ENCODE measurements at places on chromosomes 16 and 17.

- DNase-seq, result peak; percentile 20
Measured at GRCh38 chr17:66661411-66662256, 173.3 kb upstream of the CACNG5 start.

DNA sequence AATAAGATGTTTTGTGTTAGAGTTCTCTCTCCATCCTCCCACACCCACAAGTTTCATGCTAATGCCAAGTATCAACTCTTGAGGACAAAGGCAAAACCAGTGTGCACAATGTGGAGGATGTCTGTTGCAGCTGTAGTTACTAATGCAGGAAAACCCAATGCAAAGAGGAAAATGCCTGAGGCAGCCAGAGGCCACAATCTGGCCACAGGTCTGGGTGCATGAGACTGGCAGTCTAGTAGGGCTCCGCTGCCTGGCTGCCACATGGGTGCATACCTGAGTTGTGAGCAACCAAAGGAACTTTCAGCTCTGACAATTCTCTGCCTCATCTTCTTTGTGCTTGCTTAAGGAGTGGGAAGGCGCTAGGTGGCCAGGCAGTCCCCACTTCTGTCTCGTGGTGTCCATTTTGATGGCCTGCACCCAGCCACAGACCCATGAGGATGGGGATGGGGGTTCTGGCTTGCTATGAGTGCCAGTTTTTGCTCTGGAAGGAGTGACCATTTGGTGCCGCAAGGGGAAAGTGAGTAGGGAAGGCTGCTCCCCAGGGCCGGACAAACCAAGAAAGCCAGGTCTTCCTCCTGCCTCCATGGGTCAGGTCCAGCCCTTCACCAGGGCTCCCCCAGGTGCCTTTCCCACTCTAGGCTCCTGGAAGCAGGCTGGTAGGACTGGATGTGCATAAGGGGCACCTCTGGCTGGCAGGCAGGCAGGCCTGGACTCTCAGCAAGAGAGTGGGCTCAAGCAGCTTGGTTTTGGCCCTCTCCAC, 4.2 kb upstream of the GFOD2 start:
- no peak for DNase-seq

GRCh38 chr16:68244481-68244902, 681 bp upstream of the PLA2G15 start:
- DNase-seq, result no peak

- no peak for DNase-seq
Measured at GRCh38 chr17:35046245-35046644, 17.3 kb downstream of the RFFL start.

- DNase-seq, result no peak
Measured at GRCh38 chr16:48434653-48435317, 49.6 kb upstream of the SIAH1 start.

- no peak for DNase-seq
Measured at GRCh38 chr17:4375039-4375748, 8.7 kb upstream of the UBE2G1 start.

DNA sequence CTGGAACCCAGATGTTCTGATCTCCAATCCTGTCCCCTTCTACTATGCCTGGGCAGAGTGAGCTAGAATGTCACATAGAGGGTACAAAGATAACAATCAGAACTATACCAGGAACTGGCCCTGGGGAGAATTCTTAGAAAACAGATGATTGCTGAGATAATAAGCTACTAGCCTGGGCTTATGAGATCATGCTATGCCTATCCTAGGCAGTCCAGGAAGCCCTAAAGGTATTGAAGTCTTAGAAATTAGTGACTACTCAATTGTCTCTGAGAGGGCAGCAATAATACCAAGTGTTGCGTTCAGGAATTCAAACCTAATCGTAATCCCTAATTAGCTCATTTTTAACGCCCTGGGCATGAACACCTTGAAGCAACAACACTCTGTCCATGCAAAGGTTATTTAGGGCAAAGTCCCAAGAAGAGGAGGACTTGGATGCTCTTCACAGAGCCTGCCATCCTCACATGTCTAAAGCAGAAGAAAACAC, 77.1 kb downstream of the MMD start:
- DNase-seq, result no peak

DNA sequence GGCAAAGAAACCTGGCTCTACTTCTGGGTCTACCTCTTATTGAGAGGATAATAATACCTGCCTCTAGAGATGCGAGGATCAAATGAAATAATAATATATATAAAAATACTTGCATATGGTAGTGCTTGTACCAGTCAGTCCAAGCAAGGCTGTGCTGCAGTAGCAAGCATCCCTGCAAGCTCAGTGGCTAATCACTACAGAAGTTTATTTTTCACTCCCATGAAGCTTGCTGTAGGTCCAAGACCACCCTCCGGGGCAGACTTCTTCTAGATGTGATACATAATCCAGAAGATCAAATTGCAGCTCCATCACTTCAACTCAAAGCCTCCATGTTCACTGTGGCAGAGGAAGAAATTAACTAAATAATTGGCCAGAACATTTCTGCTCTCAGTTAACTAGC, 48.9 kb upstream of the NKD1 start:
- no peak for DNase-seq

DNA sequence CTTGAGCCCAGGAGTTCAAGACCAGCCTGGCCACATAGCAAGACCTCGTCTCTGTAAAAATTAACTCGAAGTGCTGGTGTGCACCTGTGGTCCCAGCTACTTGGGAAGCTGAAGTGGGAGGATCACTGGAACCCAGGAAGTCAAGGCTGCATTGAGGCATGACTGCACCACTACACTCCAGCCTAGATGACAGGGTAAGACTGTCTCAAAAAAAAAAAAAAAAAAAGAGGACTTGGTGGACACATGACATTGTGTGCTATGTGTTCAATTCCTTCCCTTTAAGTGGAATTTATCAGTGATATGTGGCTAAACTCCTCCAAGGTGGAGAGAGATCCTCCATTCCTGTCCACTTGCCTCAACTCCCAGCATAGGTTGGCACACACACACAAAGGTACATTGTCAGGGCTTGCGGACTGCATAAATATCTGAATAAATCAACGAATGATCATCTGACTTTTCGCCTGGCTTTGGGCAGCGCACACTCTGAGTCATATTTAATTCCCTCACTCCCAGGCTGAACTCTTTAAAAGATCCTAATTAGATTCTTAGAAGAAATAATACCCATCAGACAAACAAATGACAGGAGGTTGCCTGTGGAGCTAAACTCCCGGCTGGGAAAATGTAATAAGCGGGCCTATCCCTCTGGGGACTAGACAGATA, 25.0 kb upstream of the SYT17 start:
- DNase-seq, result no peak

DNA sequence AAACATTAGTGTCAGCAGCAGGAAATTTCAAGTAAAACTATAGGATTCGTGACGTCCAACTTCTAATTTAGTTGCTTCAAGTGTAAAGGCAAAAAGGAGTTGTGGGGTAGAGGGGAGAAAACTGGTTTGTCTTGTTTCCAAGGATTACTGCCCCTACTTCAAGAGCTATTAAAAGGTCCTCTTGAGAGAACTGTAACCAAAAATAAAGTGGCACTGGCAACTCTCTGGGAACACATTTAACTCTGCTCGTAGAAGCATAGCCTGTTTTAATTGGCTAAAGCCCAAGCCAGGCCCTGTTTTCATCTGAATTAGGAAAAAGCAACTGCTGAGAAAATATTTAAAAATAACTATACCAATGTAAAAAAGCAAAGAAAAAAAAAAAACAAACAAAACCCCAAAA, 51.8 kb upstream of the AKAP1 start:
- peak; percentile 84 for DNase-seq

- DNase-seq, result peak; percentile 87
Measured at GRCh38 chr17:83103200-83103942, 24.0 kb downstream of the METRNL start.

GRCh38 chr16:86156155-86156554, 257.2 kb downstream of the IRF8 start:
- no peak for DNase-seq

DNA sequence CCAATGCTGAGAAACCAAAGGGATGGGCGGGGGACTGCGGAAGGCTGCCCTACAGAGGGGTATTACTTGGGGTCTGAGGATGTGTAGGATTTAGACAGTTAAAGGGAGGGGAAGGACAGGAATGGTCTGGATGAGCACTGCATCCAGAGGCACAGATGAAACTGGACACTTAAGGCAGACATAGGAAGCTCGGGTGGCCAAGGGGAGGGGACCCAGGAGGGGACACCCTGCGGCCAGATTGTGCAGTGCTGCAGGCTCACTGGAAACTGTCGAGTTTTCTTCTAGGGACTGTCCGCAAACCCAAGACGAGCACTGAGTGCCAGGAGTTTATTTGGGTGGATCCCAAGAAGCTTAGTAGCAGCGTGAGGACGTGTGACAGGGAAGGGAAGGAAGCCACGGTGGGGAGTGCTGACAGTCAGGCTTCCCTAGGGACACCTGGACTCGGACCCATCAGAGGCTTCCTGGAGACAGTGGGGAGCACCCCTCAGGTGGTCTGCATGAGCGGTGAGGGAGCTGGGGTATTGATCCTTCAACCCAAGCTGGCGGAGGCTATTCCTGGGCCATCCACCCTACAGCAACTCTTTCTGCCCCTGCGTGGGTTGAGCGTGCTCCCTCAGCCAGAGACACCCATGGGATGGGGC, 278.7 kb downstream of the FOXL1 start:
- DNase-seq, result no peak
